CD4-positive, alpha-beta T cell treated with Interleukin-21 for 1 hour (primary cell): ENCODE measurements at places on chromosomes 1 and 21.

- DNase-seq = no peak
Observed at GRCh38 chr1:212205843-212206242, 79.4 kb upstream of the PPP2R5A start.

- no peak for DNase-seq
Observed at GRCh38 chr1:69328186-69328585, 239.5 kb upstream of the LRRC7 start.

- DNase-seq = no peak
Observed at GRCh38 chr1:56578963-56579875, at the start of gene PLPP3. Gene PLPP3 (minus strand): TSS chr1:56579563. CDS start chr1:56579016, 547 bp downstream.

DNA sequence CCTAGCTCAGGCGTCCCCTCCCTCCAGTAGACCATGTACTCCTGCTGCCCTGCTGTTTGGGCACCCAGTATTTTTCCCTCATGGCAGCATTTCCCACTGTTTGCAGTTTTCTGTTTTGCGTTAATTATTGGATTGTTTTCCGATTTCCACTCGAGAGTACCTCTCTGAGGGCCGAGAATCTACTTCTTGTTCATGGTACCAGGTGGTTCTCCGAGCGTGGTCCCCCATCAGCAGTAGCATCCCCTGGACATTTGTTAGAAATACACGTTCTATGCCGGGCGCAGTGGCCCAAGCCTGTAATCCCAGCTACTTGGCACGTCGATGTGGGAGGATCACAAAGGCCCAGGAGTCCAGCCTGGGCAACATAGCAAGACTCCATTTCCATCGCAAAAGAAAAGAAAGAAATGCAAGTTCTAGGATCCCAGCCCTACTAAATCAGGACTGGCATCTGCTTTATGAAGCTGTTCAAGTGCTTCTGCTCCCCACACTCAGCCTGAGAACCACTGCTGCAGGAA, 690 bp downstream of the RRP1 start:
- DNase-seq = no peak

- no peak for DNase-seq
Observed at GRCh38 chr1:181541947-181542346, 58.6 kb downstream of the CACNA1E start.

DNA sequence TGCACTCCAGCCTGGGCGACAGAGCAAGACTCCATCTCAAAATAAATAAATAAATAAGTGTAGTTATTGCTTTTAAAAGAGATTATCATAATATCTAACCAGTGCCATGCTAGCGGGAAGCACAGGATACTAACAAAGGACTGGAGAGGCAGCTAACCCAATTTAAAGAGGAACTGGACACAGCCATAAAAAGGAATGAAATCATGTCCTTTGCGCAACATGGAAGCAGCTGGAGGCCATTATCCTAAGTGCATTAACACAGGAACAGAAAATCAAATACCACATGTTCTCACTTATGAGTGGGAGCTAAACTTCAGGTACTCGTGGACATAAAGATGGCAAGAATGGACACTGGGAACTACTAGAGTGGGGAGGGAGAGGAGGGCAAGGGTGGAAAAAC, 54.9 kb downstream of the TM2D1 start:
- no peak for DNase-seq

DNA sequence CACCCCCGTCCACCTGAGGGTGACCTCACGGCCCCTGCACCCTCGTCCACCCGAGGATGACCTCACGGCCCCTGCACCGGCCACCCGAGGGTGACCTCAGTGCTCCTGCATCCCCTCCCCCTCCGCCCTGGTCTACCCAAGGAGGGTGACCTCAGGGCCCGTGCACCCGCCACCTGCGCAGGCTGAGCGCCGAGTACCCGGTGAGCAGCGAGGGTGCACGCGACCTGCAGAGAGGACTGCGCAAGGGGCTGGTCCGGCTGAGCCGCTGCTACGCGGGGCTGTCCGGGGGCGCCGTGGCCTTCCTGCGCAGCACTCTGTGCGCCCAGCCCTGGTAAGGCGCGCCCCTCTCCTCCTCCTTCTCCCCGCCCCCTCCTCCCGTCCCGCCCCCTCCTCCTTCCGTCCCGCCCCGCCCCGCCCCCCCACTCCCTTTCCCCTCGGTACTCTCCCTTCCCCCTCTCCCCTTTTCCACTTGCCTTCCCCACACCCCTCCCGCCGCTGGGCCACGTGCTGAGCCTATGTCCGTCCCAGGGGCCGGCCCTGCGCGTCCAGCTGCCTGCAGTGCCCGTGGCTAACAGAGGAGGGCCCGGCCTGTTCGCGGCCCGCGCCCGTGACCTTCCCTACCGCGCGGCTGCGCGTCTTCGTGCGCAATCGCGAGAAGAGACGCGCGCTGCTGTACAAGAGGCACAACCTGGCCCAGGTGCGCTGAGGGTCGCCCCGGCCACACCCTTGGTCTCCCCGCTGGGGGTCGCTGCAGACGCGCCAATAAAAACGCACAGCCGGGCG, 28.4 kb downstream of the TRIM11 start:
- DNase-seq = peak; percentile 68

DNA sequence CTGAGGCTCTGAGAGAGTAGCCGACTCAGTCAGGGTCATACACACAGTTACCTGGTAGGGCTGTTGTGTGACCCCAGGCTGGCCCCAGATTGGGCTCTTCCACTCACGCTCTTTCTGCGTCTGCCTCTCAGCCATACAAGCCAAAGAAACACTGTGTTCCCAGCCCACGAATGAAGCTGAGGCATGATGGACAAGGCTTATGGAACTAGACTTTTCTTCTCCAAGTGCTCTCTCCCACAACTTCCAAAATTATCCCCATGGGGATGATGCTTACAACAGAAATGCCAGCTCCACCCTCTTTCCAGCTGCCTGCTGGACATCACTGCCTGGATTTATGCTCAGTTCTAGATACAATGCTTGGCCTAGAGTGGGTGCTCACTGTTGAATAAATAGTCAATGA, 102.8 kb upstream of the JUN start:
- no peak for DNase-seq

- no peak for DNase-seq
Observed at GRCh38 chr1:178500936-178501554, 4.3 kb upstream of the CLEC20A start.

- no peak for DNase-seq
Observed at GRCh38 chr1:78176448-78176847, 130.7 kb downstream of the GIPC2 start.

DNA sequence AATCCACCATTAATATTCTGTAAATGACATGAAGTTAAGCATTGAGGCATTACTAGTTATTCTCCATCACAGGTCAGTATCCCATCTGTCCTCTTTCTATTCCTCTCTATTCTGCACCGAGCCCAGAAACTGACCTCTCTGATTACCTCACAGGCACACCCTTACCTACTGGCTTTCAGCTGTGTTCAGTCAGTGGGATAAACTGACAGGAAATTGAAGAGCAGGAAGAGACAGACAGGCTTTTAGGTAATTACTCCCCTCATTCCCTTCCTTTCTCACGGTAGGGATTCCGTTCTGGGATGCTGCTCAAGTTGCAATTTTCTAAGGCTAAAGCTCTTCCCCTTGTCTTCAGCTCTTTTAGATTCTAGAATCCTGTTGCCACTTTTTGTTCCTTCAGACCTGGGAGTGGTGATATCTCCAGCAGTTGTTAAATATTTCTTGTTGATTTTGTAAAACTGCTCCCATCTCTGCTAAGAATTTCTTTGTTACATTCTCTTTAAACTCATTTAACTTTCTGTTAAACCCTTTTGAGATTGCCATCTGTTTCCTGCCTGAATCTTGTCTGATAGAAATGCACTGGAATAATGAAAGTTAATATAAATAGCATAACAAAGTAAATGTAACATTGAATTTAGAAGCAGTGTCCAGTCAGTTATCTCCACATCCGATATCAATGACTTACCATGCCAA, 1063.4 kb downstream of the PLA2G4A start:
- DNase-seq = no peak

- DNase-seq = no peak
Observed at GRCh38 chr1:218661411-218661810, 316.3 kb downstream of the TGFB2 start.

DNA sequence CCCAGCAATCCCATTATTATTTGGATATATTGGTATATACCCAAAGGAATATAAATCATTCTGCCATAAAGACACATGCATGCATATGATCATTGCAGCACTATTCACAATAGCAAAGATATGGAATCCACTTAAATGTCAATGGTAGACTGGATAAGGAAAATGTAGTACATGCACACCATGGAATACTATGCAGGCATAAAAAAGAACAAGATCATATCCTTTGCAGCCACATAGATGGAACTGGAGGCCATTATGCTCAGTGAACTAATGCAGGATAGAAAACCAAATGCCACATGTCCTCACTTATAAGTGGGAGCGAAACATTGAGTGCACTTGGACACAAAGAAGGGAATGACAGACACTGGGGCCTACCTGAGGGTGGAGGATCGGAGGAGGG, 24.6 kb downstream of the KAZN start:
- DNase-seq = no peak

GRCh38 chr1:36858981-36859380, 175.3 kb downstream of the GRIK3 start:
- no peak for DNase-seq

DNA sequence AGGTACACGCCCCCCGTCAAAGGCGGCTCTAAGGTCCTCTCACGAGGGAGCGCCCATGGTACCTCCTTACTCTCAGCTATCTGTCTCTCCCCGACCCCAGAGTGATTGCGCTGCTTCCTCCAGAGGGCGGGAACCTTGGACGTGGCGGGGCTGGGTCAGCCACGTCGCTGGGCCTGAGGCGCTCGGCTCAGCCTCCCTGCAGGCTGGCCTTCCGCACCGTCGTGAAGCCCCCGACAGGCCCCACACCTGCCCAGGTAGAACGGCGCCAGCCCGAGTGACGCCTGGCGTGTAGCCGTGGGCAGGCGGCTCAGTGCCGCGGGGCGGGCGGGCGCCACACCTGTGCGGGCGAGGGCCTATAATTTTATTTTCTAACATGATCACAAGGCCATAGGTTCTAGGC, 122.2 kb upstream of the BEND5 start:
- DNase-seq = no peak

GRCh38 chr1:24720152-24720551, 25.1 kb upstream of the CLIC4 start:
- DNase-seq = no peak

DNA sequence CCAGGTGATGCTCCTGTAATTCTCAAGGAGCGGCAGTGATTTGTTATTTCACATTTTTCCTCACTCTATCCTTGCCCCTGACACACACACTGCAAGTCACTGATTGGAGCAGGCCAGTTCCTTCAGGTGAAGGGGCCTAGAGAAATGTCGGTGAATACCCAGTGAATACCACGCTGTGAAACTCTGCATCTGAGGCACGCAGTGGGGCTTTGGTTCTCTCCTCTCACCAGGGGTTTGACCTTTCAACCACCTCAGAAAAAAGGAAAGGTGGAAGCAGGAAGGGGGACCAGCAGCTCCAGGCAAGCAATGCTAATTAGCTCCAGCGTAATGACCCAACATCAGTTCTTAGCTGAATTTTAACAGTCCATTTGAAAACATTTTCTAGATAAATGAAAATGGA, 532 bp upstream of the FAM177B start:
- DNase-seq = no peak
